H4 (cell line): ENCODE measurements at places on chromosomes 16 and 17.

- no peak for DNase-seq
These were observed 187.3 kb downstream of the CDH13 start for GRCh38 chr16:82814059-82814458.

GRCh38 chr16:72172105-72173034 lies at the start of gene PMFBP1:
TSS of gene PMFBP1 (minus strand) at chr16:72172155. CDS start at chr16:72171208, 947 bp downstream.
- peak; percentile 34 for DNase-seq

GRCh38 chr17:82257473-82257872 lies 16.0 kb downstream of the CSNK1D start:
- no peak for DNase-seq

GRCh38 chr17:44083250-44083849 lies 12.8 kb downstream of the G6PC3 start:
- DNase-seq = no peak

DNA sequence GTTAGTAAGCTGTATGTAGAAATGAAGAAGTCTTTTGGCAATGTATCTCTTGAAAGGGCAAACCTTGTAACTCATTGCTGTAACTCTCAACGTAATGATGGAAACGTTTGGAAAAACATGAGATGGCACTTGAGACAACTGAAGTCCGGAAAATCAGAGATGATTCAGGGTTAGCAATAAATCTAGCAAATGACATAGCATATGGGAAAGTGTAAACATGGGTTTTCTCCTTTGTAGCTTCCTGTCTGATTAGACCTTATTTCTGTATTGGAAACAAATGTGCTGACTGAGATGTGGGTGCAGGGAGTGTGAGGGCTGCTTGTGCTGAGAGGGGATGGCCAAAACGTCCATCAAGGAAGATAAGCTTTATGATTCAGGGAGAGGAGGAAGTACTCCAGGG lies 110.7 kb upstream of the FAM20A start:
- DNase-seq = no peak

GRCh38 chr16:19555186-19555937 lies at the start of gene VPS35L:
TSS of gene VPS35L (plus strand) at chr16:19555703. CDS start at chr16:19555730, 27 bp downstream.
- peak; percentile 98 for DNase-seq

GRCh38 chr17:334974-335481 lies 17.6 kb downstream of the RPH3AL start:
- no peak for DNase-seq

GRCh38 chr16:11755022-11755760 lies 12.5 kb upstream of the TXNDC11 start:
- no peak for DNase-seq

- peak; percentile 35 for DNase-seq
These were observed 7.6 kb downstream of the AIPL1 start for GRCh38 chr17:6427279-6427781.
